ENCODE measurements at places on chromosomes 5 and 9. TPM values are rescaled to one million over a fixed set of nuclear protein-coding genes. Genes with fewer than 3 reads are reported as not detected.

Gene TRIM36
- 4.9 TPM for total RNA-seq

Gene MYOT
- 0.83 TPM for total RNA-seq

Gene CAMK2A
- total RNA-seq = 1.3 TPM

Gene RNF183
- total RNA-seq = 0.57 TPM

Gene FYB1
- total RNA-seq = 3.6 TPM

Gene FOXE1
- total RNA-seq = not detected

Gene PRDM9
- total RNA-seq = not detected

Gene RORB
- total RNA-seq = 1.0 TPM

Gene SLC6A7
- not detected for total RNA-seq

Data from ovary (tissue), 10 donors.